Epithelial cell of prostate (primary cell): ENCODE measurements at places on chromosomes 4 and X.

- DNase-seq = no peak
Observed at GRCh38 chrX:10045327-10046000, 78.3 kb downstream of the CLDN34 start.

- no peak for DNase-seq
Observed at GRCh38 chr4:154416190-154416547, 75.4 kb downstream of the DCHS2 start.

DNA sequence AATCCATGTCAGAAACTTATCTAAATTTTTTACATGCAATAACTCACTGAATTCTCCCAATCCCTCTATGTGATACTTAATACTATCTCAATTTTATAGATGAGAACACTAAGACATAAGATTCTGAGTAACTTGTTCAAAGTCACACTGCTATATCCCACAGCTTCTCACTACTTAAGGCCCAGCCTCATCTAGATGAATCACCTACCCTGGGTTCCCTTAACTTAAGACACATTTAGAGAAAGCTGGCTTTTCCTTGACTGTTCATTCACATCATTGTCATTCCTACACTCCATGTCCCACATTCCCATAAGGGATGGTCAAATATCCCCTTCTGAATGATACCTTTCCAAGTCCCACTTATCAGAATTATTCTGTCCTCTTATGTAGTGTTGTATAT lies 21.0 kb downstream of the TNIP3 start:
- no peak for DNase-seq

- no peak for DNase-seq
Observed at GRCh38 chr4:41791557-41791956, 43.0 kb upstream of the PHOX2B start.

GRCh38 chr4:148007314-148007760 lies 275.4 kb downstream of the ARHGAP10 start:
- DNase-seq = peak; percentile 98

DNA sequence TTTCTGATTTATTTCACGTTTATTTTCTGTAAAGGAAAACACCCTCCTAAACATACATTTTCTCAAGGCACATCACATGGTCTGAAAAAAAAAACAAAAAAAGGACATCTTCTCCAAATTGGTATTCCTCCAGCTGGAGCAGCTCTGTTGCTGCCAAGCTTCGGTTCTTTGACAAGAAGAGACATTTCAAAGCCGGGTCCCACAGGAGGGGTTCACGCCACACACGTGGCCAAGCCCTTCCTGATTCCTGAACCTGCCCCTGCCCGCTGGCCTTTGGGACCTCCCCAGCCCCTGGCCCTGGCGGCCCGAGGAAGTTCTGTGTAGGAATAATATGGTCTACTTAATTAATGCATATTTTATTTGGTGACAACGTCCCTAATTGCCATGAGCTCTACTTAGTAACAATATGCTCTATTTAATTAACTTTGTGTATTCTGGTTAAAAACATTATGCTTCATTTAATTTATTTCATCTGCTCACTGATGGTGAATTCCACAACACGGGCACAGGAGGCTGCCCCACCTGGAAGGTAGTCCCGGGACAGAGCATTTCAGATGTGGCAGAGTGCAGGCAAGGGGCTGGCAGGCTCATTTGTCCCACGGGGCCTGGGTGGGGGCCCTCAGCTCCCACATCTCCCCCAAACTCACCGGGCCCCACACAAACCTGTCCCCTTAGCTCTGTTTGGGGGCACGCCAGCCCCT lies 5.4 kb upstream of the RGS12 start:
- DNase-seq = no peak

DNA sequence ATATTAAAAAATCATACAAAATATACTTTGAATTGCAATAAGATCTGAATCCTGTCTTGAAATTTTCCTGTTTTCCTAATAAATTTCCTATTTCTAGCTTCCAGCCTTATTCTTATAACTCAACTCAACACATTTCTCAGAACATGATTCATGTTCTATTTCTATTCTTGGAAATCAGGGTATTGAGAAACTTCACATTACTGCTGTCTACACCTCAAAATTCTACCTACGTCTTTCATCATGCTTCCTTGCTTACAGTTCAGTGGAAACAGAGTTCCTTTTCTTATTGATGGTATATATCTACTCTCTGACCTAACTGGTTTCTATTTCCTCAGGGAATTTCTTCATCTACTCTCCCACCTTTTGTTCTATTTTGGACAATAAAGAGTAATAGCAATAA lies 2139.0 kb downstream of the ARAP2 start:
- DNase-seq = no peak

DNA sequence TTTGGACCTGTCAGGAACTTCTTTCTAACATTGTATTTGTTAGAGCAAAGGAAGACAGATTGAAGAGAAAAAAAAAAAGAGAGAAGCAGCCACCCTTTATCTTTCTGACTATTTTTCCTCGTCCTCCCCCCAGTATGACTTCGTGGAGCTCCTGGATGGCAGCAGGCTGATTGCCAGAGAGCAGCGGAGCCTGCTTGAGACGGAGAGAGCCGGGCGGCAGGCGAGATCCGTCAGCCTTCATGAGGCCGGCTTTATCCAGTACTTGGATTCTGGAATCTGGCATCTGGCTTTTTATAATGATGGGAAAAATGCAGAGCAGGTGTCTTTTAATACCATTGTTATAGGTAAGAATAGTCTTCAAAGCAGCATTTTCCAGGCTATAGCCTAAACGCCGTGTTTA lies 237.7 kb downstream of the DCTD start:
- no peak for DNase-seq

- DNase-seq = no peak
Observed at GRCh38 chr4:87268411-87268810, 48.0 kb upstream of the KLHL8 start.

- DNase-seq = no peak
Observed at GRCh38 chrX:9591496-9591895, 126.6 kb downstream of the TBL1X start.
